ENCODE measurements at places on chromosomes 1 and 21.

- no peak for DNase-seq
Measured at GRCh38 chr1:190679044-190679443, 201.4 kb upstream of the BRINP3 start.

- DNase-seq: no peak
Measured at GRCh38 chr1:172547071-172547470, 14.1 kb downstream of the SUCO start.

DNA sequence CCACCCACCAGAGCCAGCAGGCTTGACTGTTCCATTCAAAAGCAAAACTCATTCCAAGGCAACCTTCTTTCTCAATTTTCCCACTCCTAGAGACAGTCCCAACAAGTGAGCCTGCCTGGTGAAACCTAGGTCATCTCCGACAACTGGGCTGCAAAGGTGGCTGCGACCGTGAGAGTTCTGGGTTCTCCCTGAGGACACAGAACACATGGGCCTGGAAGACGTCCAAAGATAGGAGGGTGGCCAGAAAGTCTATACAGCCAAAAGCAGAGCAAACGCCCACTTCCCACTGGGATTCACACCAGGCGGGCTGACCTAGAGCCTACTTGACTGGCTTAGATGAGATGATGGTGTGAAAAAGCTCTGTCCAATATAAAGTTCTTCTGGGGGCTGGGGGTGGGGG lies 90.2 kb upstream of the GRIK3 start:
- no peak for DNase-seq

- DNase-seq: no peak
Measured at GRCh38 chr1:104780470-104781078, 1030.9 kb downstream of the AMY1C start.

- no peak for DNase-seq
Measured at GRCh38 chr1:162873671-162874666, 13.0 kb upstream of the CCDC190 start.

DNA sequence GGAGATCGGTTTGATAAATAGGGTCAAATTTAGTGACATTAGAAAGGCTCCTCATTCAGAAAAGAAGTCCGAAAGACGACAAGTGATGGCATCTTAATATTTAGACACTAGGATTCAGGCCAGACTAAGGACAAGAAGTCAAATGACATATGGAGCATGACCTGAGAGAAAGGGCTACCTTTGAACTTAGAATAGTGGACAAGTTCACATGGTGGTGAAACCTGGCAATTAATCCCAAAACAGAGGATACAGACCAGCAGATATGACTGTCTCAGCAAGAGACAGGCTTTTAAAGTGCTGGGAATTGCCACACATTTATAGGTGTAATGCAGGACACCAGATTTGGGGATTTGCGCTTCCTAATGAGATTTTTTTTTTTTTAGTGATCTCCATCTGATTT lies 145.2 kb downstream of the ZP4 start:
- DNase-seq: no peak

GRCh38 chr1:82932207-82932606 lies 1066.7 kb downstream of the TTLL7 start:
- DNase-seq: no peak

- no peak for DNase-seq
Measured at GRCh38 chr1:91661121-91661520, 160.5 kb downstream of the CDC7 start.

DNA sequence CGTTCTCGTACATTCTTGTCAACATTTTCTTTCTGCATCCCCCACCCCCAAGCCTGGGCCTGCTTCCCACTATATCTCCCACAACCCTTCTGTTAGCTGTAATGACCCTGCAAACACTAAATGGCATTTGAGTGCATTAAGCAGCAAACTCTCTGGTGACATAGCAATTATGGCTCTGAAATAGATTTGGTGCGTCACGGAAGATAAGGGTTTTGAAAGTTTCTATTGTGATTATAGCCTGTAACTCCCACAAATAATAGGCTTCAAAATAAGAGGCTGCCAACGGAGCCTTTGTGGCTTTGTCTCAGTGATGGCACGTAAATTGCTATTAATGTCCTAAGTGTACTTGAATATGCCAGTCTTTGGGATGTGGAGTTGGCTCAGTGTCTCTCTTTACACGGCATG lies 277.6 kb downstream of the PBX1 start:
- DNase-seq: no peak

DNA sequence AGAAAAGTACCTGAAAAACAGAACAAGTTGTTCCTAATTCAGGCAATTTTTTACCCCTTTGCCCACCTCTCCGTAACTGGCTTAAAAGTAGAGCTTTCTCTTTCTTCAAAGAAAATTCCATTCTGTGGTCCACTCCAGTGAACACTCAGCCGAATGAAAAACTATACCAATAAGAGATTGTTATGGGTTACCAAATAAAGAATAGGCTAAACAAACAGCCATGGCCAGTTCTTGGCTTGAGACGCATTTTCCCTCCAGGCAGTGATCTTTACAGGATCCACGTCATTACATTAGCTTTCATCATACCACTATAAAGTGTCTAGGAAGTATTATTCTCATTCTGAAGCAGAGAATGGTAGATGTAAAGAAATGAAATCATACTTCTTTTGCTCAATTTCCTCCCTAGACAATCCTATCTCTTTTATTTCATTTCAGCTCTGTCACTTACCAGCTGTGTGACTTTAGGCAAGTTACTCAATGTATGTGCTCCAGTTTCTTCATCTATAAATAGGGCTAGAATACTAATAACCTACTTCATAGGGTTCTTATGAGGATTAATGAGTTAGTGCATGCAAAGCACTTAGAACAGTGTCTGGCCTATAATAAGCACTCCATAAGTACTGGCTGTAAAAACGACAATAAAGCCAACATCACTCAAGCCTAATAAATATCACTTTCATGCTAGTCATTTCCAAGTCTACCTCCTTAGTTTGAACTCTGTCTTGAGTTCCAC lies 26.5 kb upstream of the TRIM45 start:
- DNase-seq: no peak

GRCh38 chr1:202643397-202644218 lies 66.6 kb downstream of the SYT2 start:
- DNase-seq: no peak

DNA sequence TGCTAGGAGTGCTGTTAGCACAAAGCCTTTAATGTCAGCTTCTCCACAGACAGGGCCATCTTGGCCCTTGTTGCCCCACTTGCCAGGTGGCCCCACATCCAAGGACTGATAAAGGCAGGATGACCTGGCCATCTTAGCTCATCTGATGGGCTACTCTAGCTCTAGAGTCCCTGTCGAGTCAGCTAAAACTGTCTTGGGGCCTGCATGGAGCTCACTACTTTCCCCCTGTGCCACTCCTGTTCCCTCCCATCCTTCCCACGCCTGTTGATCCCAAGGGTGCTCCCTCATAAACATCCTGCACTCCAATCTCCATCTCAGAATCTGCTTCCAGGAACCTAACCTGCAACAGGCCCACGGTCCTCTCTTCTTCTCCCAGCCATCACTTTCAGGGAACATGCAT lies 652 bp upstream of the GPX7 start:
- no peak for DNase-seq

DNA sequence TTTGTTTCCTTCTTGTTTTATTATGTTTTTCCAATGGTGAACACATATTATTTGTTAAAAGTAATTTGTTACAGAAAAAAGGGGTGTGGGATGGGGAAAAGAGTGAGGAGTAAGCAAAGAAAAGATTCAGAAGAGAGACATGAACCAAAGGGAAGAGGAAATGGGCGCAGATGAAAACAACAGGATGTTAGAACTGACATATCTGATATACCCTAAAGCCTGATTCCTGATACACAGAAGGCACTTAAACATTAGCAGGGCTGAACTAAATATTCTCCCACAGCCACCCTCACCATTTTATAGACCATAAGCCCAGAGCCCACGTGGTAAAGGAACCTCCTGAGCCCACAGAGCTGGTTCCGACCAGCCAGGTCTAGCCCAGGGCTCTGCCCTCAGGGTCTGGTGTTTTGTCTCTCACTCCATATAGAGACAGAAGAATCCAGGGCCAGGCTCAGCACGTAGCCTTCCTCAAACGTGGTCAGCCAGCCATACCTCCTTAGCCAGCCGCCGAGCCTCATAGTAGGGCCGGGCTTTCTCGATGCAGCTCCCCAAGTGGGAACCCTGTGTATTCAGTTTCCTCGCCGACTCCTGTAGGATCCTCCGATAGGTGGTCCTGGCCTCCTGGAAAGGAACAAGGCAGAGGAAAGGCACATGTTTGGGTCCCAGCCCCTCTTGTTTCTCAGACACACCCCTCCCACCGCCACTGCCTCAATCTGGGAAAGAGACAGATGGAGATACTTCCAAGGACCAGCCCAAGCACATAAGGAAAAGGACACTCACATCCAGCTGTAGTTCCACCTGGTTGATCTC lies 9.5 kb downstream of the SH3BP5L start:
- no peak for DNase-seq

DNA sequence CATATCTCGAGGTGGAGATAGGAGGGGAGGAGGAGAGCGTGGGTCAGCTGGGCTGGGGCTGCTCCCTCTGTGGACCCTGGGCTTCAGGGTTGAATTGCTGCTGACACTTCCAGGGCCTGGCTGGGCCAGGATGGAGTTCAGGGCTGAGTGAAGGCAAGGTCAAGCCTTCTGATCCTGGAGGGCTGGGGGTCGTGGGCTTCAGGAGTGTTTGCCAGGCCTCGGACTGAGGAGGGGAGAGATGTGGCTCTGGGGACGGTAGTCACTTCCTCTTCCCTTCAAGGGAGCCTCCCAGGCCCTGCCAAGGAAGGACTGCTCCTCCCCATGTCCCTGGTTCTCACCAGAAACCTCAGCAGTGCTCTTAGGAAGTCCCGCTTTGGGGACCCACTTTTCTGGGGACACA lies 12.1 kb upstream of the FAM131C start:
- DNase-seq: no peak

- DNase-seq: no peak
Measured at GRCh38 chr1:216212826-216213225, 210.4 kb downstream of the USH2A start.

GRCh38 chr1:156488566-156489165 lies 11.9 kb downstream of the MEF2D start:
- no peak for DNase-seq

GRCh38 chr1:153094426-153094825 lies at the start of gene SPRR2E:
SPRR2E (minus strand) TSS chr1:153094526; CDS start chr1:153093751, 775 bp downstream.
- DNase-seq: no peak

DNA sequence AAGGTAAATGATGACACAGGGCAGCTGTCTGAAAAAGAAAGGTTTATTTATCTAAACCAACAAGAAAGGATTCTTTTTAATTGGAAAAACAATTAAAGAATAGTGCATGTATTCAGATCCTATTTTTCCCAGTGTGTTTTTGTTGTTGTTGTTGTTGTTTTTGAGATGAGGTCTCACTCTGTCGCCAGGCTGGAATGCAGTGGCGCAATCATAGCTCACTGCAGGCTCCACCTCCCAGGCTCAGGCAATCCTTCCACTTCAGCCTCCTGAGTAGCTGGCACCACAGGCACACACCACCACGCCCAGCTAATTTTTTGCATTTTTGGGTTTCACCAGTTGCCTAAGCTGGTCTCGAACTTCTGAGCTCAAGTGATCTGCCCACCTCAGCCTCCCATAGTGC lies 22.1 kb downstream of the NEK2 start:
- DNase-seq: no peak

- DNase-seq: no peak
Measured at GRCh38 chr1:6385488-6386191, 7.9 kb downstream of the ACOT7 start.

GRCh38 chr1:110620250-110620615 lies 14.1 kb upstream of the KCNA2 start:
- no peak for DNase-seq

GRCh38 chr1:64090436-64090835 lies 113.0 kb upstream of the UBE2U start:
- DNase-seq: no peak

DNA sequence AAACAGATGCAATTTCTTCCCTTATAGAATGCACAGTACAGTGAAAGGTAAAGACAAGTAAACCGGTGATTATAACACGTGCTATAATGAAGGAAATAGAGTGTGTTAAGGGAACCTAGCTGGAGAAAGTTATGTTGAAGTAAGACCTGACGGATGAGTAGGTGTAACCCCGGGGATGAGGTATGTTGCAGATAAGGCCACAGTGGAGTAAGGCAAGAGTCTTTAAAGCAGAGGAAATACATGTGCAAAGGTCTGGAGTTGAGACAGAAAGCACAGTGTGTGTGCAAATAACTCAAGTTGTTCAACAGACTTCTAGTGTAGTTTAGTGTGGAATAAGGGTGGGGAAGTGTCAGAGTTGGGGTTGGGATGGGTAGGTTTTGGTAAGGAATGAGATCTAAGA lies 2.9 kb downstream of the DBT start:
- DNase-seq: no peak

DNA sequence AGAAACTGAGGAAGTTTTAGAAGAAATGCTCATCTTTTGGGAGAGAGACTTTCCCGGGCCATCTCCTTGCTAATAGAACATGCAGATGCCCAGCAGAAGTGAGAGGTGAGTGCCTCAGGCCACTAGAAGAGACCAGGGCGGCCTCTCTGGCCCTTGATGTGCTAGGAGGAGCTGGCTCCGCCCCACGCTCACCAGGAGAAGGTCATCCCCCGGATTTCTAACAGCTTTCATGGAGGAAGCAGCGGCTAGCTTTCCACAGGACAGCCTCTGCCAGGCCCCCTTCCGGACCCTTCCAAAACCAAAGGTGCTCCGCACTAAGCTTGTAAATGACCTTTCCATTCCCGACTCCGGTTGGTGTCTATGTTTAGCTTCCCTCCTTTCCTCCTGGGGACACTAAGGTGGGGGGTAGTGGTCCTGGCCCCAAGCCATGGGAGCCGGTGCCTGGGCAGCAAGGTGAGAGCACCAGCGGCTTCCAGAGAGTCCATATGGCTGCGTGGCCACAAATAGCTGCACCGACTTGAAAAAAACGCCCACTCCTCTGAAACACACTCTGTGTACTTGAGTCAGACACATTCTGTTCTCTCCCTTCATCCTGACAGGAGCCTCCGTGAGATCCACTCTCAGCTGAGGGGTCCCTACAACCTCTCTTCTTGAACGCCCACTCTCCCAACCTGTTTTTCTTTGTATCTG lies 249.9 kb downstream of the TNR start:
- no peak for DNase-seq

DNA sequence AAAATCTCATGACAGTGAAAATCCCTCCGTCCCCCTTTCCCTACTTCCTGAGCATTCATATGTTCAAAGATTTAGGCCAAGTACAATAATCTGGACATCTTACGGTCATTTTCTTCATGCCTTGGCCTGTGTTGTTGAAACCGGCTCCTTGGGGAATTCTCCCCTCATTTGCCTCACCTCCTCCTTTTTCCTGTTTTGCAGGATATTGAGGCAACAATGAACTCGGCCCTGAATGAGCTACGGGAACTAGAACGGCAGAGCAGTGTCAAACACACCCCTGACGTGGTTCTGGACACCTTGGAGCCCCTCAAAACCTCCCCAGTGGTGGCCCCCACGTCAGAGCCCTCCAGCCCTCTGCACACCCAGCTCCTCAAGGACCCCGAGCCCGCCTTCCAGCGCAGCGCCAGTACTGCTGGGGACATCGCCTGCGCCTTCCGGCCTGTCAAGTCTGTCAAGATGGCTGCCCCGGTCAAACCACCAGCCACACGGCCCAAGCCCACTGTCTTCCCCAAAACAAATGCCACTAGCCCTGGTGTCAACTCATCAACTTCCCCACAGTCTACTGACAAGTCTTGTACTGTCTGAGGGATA lies 9.3 kb upstream of the IKBKE start:
- DNase-seq: no peak

Measured in stimulated activated CD4-positive, alpha-beta T cell treated with anti-CD3 and anti-CD28 coated beads, Interleukin-1b, Interleukin-23, amount 100 ng/mL, for 1 hour (primary cell).